Natural killer cell treated with Interleukin-12 subunit alpha and Interleukin-12 subunit beta and Interleukin-15 and Interleukin-18, amount 100 ng/mL, for 72 hours (primary cell): ENCODE measurements at places on chromosomes 5 and 9. TPM values are rescaled to one million over a fixed set of nuclear protein-coding genes. Genes with fewer than 3 reads are reported as not detected.

The SEMA6A gene
- total RNA-seq: not detected

The PRRX2 gene
- total RNA-seq: not detected

The SAPCD2 gene
- total RNA-seq: 9.5 TPM

The MEGF10 gene
- total RNA-seq: not detected

The CAMK2A gene
- total RNA-seq: not detected

The FRMD3 gene
- 0.59 TPM for total RNA-seq

The PCDHB3 gene
- not detected for total RNA-seq

The MTX3 gene
- 10.3 TPM for total RNA-seq

The RASA1 gene
- 30.6 TPM for total RNA-seq

The PCDHAC2 gene
- not detected for total RNA-seq

The PCDHGC5 gene
- total RNA-seq: 0.17 TPM

The HRCT1 gene
- total RNA-seq: not detected

The OLFML2A gene
- total RNA-seq: not detected

The ORM2 gene
- not detected for total RNA-seq

The CREBRF gene
- total RNA-seq: 16.5 TPM

The TAF11L10 gene
- not detected for total RNA-seq

The NPR2 gene
- total RNA-seq: 11.3 TPM

The PDE8B gene
- total RNA-seq: not detected

The ARID3C gene
- not detected for total RNA-seq

The ZNF366 gene
- total RNA-seq: not detected

The PCDHGB3 gene
- 0.71 TPM for total RNA-seq

The SEMA4D gene
- 169 TPM for total RNA-seq

The GABRA6 gene
- total RNA-seq: not detected

The DROSHA gene
- 105 TPM for total RNA-seq

The HDHD3 gene
- total RNA-seq: 11.0 TPM

The PLPP7 gene
- not detected for total RNA-seq

The CYSRT1 gene
- 0.33 TPM for total RNA-seq

The NUTM2F gene
- total RNA-seq: not detected

The NTRK2 gene
- total RNA-seq: 0.24 TPM

The SLC6A3 gene
- total RNA-seq: not detected
